ENCODE measurements at places on chromosomes 6 and 20.

DNA sequence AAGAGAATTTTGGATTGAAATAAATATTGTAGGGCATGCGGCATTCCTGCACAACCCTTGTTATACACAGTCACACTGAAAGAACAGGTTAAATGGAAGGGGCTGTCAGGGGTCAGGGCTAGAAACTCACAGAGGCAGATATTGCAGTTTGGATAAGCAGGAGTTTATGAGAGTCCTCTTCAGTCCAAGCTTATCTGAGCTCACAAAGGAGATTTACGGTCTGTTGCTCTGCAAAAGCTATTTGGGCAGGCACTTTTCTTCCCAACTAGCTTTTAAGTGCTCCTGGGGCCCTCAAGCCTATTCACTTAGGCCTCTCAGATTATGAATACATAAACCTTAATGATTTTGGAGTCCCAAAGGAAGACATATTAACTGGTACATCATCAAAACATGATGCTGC is 156.2 kb downstream of the SOX4 start:
- DNase-seq: no peak

- no peak for DNase-seq
Measured at GRCh38 chr6:90266905-90267621, 29.6 kb downstream of the BACH2 start.

DNA sequence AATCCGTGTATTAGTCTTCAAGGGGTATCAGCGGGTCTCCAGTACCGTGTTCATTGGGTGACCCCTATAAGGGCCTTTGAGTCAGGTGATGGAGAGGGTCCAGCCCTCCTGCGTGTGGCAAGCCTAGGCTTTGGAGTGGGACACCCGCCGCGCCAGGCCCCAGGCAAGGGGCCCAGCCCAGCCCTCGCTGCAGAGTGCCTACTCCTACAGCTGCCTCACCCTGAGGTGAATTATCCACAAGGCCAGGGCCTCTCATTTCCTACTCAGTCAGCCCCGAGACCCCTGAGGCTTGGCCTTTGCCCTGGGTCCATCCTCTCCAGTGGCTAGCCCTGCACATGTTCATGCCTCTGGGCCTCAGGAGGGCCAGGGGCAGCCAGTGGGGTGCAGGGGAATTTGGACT is 45.1 kb downstream of the TMEM242 start:
- no peak for DNase-seq

- DNase-seq: no peak
Measured at GRCh38 chr20:63089051-63089907, 82.5 kb upstream of the BHLHE23 start.

- DNase-seq: peak; percentile 71
Measured at GRCh38 chr6:79600812-79601609, 30.1 kb upstream of the SH3BGRL2 start.

GRCh38 chr6:155765275-155766194 is 309.9 kb upstream of the NOX3 start:
- DNase-seq: peak; percentile 62

DNA sequence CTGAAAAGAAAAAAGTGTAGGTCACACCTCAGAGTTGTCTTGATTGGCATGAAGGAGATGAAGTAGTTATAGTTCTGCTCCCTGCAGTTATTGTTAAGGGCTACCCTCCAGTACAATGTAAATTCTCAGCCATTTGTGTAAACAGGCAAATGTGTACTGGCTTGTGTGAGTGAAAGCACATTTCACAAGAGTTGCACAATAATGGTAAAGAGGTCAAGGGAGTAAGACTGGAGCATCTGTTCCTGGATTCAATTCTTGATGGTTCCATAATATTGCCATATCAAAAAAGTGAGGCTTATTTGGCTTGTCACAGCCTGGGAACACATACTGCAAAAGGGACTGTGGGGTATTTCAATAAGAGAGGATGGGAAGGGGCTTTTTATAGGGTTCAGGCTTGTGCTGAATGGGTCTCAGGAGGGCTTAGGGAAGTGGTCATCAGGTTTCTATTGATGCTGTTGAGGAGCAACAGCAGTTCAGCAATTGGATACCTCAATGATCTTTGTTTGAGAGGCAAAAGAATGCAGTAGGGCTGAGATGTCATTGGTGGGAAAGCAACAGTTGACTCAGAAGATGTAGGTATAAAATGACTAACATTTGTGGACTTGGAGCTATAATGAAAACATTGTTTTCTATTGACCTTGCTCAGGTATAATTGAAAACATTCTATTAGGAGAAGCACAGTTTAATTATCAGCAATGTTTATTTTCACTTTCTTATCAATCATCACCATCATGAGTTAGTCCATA is 402.6 kb downstream of the BCKDHB start:
- no peak for DNase-seq

- DNase-seq: no peak
Measured at GRCh38 chr6:136795386-136795785, 3.1 kb upstream of the MAP3K5 start.

DNA sequence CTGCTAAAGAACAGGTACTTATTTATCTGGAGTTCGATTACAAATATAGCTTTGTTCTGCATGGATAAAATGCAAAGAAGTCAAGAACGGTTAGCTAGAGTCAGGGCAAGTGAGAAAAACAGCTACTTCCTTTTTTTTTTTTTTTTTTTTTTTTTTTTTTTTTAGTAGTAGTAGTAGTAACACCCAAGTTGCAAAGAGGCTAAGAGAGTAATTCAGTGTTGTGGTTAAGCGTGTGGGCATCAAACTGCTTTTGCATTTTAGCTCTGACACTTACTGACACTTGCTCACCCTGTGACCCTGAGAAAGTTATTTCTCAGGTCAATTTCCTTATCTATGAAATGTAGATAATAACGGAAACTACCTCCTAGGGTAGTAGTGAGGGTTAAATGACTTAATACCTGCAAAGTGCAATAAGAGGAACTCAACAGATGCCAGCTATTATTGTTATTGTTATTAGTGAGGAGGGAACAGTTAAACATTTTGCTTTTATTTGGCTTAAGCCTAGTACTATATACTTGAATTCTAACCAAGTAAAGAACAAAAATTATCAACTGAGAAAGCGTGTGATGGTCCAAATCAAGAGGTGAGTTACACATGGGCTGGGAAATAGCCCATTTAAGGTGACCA is 86.7 kb upstream of the BACH2 start:
- DNase-seq: no peak

GRCh38 chr20:34070859-34071258 is 41.2 kb downstream of the EIF2S2 start:
- no peak for DNase-seq

DNA sequence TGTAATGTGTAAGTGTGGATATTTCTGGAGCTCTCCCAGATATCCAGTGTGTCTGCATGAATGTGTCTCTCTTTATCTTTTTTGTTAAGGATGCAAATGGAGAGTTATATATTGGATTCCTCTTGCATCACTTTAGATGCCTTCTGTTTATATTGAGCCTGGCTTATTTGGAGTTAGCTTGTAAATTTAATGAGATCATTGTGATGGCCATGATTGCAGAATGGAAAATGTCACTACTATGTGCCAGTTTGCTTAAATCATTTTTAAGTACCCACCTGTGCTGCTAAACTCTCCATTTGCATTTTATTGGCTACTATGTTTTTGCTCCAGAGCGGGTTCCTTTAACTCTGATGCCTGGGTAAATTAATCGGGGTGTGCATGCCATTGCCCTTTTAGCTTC is 334.8 kb downstream of the UTRN start:
- DNase-seq: no peak

DNA sequence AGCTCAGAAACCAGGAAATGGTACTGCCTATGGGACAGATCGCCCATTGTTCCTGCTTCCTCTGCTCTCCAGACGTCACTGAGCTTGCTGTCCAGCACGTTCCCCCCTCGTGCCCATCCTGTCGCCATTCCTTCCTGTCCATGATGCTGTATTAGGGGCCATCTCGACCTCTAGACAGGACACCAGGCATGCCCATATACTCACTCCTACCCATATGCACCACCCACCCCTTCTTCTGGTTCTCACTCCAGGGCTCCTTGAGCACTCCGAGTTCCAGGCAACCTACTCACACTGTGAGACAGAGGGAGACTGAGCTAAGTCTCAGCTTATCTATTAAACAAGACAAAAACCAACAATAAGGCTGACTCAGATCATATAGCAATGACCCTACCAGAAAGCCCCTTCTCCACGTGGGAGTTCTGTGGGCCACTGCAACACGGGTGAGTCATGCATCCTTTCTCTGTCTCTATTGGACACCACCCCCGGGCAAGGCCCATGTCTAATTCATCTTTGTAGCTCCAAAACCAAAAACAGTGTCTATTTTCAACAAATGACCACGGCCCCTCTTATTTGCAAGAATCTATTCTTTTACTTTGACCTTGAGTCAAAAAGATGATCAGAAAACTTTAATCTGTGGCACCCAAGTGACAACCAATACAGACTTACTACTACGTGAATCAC is 65.7 kb downstream of the PSMG4 start:
- peak; percentile 99 for DNase-seq

DNA sequence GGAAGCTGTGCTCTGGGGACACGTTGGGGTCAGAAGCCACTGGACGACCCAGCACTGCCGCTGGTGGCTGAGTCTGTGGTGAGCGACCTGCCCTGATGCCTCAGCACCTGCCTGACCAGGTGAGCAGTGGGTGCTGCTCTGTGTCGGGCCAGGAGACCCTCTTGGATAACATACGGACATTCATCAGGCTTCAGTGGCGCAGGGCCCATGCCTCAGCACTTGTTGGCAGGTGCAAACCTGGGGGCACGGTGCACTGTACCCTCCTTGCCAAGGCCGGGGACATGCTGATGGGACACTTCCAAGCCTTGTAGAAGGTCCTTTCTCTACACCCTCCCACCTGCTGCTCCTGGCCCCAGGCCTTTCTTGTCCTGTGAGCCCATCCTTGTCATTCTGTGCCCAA is 34.1 kb downstream of the MYT1 start:
- no peak for DNase-seq

DNA sequence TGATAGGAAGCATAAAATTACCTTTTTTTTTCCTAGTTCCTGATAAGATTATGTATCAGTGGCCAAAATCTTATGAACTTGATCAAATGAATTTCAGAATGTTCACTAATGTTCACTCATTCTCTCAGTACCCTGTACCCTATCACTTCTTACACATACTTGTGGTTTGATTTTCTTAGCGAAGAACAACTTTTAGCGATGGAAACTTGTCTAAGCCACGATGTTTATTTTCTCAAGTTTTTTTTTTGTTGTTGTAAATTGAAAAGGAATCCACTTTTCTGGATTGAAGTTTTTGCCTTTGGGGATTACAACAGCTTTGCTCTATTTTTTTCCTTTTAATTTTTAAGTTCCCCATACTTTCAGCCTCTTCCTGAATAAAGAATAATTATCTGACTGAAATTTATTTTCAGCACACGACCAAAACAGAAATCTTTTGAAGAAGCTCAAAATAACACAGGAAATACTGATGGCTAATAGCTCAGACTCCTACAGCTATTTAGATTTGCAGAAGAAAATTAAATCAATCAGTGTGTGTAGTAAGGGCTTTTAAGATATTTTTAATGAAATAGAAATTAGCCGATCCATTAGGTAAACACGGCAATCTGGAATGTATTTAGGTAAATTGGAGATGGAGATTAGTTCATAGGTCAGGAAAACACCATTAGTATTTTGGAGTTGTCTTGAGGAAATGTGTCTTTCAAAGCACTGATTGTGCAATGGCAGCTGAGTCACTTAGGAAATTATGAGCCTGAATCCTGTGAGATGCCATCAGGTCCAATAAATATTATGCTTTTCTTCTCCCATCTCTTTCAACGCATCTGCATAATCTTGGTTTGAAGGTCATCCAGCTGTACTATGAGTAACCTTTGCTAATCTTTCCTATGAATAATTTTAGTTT is 217.5 kb downstream of the GJA1 start:
- peak; percentile 81 for DNase-seq

DNA sequence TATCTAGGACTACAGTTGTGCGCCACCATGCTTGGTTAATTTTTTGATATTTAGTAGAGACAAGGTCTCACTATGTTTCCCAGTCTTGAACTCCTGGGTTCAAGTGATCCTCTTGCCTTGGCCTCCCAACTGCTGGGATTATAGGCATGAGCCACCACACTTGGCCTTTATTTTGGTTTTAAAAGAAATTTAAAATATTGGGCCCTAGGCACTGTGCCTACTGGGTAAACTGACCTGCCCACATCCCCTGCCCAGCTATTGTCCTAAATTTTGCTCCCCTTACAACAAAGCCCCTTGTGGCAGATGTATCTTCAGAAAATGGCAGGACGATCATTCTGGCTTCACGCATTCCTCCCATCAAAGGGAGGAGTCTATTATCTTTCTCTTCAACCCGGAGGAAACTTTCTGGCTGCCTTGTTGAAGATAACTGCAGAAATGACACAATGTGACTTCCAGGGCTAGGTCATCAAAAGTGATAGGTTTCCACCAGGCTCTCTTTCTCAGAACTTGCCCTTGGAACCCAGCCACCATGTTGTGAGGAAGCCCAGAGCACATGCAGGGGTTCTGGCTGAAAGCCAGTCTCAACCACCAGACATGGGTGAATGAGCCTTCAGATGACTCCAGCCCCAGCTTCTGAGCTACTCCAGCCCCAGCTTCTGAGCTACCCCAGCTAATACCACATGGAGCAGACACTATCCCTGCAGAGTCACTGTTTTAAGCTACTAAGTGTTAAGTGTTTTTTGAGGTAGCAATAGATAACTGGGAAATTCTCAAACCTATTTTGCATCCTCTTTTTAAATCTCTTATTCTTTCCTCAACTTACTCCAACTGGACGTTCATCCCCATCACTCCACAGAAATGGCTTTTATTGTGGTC is 4.6 kb upstream of the GUCA1B start:
- peak; percentile 22 for DNase-seq

DNA sequence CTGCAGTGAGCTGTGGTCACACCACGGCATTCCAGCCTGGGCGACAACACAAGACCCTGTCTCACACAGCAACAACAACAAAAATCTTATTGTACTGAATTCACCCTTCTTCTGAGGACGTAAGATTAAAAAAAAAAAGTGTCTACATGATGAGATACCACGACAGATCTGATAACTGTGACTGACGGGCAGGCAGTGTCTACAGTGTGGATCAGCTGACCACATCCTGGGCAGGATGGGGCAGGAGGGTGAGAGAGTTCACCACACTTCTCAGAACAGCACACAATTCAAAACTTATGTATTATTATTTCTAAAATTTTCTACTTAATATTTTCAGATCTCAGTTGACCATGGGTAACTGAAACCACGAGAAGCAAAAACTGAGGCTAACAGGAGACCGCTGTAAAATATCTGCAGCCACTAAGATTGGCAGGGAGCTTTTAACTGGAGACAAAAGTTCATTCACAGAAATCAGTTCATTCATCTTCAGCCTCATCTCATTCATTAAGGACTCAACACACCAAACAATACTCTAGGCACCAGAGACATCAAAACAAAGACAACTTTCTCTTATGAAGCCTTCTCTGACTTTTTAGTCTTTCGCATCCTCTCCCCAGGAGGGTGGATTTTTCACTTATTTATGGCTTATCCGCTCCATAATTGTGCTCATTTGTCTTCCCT is 15.7 kb upstream of the NHSL1 start:
- DNase-seq: no peak

Data from brain microvascular endothelial cell (primary cell).